HFFc6 (cell line): ENCODE measurements at places on chromosomes 3 and 15.

DNA sequence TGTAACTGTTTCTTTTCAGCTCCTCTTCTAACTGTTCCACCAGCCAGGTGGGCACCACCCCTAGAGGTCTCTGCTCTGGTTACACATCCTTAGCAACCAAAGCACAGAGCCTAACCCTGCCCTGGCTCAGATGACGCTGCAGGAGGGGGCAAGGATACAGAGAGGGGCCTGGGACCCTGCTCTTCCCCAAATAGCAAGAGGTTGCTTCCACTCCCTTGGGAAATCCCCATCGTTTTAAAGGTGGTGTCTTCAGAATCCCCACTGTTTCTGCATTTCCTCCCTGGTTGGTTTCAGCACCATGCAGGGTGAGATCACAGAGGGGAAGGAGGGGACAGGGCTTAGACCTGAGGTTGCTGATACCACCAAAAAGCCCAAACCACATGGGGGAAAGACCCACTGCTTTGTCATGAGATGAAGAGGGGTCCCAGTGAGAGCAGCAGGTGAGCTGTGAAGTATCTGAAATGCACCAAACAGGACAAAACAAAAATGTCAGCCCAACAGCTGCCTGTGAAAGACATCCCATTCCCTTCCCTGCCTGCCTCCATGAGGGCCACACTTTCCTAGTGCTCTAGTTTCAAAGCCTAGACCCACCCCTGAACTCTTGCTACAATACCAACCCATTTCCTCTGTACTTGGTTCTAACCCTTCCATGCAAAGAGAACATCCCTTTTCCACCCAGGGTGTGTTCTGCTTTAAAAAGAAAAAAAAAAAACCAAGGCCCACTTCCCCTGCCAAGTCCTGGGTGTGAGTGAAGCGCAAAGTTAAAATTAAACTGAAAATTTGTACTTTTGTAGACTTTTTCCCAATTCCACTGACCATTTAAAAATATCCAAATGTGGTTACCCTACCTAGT is 29.0 kb downstream of the ANP32A start:
- no peak for DNase-seq

- peak; percentile 82 for DNase-seq
Observed at GRCh38 chr15:25850154-25851111, 12.7 kb downstream of the ATP10A start.

DNA sequence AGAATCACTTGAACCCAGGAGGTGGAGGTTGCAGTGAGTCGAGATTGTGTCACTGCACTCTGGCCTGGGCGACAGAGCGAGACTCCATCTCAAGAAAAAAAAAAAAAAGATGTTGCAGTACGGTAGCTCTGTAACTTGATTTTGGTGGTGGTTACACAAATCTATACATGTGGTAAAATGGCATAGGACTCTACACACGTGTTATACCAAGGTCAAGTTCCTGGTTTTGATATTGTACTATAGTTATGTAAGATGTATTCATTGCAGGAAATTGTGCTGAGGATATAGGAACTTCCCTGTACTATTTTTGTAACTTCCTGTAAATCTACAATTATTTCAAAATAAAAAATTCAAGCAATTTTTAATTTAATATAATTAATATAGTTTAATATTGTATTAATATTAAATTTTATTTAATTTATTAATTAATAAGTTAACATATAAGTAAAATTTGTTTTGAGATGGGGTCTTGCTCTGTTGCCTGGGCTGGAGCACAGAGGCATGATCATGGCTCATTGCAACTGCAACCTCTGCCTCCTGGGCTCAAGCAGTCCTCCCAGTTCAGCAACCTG is 9.9 kb downstream of the MYD88 start:
- DNase-seq: no peak

DNA sequence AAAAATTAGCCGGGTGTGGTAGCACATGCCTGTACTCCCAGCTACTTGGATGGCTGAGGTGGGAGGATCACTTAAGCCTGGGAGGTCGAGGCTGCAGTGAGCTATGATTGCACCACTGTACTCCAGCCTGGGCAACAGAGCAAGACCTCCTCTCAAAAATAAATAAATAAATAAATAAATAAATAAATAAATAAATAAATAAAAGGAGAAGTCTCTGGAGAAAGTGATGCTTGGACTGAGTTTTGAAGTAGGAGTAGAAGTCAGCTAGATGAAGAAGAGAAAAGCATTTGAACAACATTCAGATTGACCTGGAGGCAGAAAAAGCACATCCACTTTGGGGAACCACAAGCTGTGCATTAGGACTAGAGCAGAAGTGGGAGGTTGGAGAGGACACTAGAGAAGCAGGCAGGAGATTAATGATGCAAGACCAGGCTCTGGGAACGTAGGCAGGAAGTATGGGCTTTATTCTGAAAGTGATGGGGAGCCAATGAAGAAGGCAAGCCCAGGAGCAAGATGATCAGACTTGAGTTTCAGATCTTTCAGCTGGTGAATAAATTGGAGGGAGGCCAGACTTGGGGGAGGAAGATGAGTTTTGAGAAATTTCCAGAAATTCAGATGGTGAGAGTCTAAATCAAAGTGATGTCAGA is 48.7 kb downstream of the KLHL6 start:
- no peak for DNase-seq

GRCh38 chr3:43148033-43148432 is 42.2 kb upstream of the POMGNT2 start:
- no peak for DNase-seq

GRCh38 chr15:58479941-58480340 is 48.1 kb downstream of the LIPC start:
- DNase-seq: no peak

GRCh38 chr3:48371651-48372376 is at the start of gene FBXW12:
Gene FBXW12, plus strand, starts transcription at chr3:48372219. Its CDS starts 549 bp downstream, at chr3:48372768.
- no peak for DNase-seq

DNA sequence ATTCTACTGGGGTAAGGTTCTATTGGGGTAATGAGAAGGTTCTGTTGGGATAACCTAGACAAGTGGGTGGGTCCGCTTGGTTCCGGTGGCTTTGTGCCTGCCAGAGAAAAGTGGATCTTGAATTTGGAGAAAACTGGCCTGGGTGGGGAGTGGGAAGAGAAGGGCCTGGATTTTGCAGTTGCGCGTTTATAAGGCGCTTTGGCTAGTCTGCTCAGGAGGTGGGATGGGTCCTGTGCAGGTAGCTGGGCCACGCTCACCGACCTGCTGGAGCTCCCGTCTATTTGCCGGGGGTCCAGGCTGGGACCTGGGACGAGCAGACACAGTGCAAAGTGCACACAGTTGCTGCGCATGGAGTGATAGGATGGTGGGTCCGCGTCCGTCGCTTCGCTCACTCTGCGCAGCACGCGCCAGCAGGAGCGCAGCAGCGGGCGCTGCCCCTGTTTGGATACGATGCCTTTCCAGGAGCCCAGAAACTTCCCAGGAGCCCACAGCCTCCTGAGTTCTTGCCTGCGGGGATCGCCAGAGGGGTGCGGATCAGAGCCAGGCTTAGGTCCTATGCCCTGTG is 1.3 kb upstream of the AP3B2 start:
- DNase-seq: no peak

DNA sequence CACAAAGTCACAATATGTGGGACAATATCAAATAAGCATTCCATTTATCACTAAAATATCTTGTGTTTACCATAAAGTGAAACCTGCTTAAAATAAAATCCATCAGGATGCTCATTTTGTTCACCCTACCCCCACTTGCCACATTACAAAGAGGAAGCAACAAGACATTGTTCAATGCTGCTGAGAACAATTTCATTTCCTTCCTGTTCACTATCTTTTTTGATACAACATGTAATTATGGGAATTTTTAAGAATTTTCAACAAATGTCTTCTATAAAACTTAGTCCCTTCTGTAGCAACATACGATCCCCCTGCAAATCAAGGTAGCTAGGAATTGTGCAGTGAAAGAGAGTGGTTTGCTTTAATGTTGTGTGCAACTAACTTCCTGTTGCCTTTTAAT is 34.9 kb upstream of the GPR160 start:
- no peak for DNase-seq

- no peak for DNase-seq
Observed at GRCh38 chr15:49094923-49095322, 48.7 kb upstream of the SECISBP2L start.

GRCh38 chr3:127170814-127171213 is 22.1 kb upstream of the PRR23E start:
- peak; percentile 82 for DNase-seq

DNA sequence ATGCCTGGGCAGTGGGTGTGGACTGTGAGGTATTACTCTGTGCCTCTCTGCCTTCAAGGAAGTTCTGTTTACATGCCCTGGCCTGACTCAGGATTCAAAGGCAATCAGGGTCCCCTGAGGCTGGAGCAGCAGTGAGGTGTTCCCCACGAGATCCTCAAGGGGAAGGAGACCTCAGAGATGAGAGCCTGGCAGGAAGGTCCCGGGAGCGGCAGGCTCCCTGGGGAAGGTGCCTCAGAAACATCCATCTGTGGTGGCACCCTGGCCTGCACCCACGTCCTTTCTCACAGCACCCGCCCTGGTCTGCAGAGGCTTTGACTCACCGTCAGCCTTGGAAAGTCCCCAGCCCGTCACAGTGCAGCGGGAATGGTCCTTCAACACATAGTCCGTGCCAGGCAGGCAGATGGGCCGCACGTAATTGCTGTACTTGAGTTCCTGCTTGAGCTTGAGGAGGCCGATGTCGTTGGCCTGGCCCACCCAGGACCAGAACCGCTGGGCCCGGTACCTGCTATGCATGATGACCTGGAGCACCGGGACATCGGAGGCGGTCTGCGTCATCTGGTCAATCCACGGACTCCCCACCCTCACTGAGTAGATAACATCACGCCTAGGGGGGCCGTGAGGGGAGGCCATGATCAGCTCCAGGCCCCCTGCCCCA is 3.6 kb downstream of the PRSS50 start:
- no peak for DNase-seq

DNA sequence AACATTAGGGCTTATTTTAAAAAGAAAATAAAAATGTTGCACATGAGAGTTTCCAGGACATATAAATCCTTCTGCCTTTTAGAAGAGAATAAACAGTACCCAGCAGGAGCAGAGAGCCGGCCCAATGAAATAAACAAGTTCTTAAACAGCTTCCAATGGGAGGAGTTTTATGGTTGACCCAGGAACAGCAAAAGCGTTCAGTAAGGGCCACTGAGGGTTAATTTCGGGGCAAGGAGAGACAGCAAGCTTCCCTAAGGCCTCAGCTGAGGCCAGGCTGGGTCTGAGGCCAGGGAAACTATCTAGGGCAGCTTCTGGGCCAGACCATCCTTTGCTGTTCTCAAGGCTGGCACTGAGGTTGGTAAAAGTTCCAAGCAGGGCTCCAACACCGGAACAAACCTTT is 3.4 kb downstream of the PDZRN3 start:
- DNase-seq: no peak

- DNase-seq: no peak
Observed at GRCh38 chr15:28955160-28955992, 69.6 kb downstream of the APBA2 start.

DNA sequence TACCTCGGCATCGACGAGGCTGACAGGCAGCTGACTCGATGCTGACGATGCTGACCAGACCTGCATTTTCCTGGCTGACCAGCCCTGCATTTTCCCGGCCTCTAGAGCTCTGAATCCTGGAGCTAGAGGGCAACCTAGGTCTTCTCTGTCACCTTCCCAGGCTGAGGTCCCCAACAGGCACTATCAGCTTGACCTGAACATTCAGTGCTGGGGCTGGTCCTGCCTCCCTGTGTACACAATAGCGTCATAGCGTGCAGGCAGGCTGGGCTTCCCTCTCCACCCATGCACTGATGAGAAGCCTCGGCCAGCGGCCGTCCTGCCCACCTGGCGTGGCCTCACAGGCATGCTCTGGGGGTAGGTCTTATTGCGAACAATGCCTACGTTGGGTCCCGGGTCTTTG is 62.3 kb upstream of the SNRPA1 start:
- DNase-seq: no peak

GRCh38 chr3:129014148-129014547 is 13.0 kb downstream of the EFCC1 start:
- no peak for DNase-seq

DNA sequence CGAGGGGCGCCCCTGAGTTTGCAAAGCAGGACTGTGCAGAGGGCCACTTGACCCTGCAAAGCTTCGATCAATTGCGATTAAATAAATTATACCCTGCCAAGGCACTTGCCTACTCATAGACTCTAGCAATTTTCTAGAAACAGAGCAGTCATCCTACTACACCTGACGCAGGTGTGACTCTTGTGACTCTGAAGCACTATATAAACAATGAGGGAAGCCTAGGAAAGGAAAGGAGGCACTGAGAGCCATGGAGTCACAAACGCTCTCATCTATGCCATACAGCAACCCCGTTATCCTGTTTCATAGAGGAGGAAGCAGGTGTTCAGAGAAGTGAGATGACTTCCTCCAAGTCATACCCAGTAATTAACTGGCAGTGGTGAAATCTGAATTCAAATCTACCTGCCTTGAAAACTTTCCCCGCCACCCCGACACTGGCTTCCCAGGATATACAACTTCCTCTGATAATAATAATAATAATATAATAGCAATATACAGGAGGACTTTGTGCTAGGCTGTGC is 14.4 kb downstream of the ARHGEF3 start:
- no peak for DNase-seq

- no peak for DNase-seq
Observed at GRCh38 chr15:76270876-76271275, 40.4 kb downstream of the ETFA start.

GRCh38 chr3:10189557-10190354 is 25.0 kb downstream of the IRAK2 start:
- no peak for DNase-seq

GRCh38 chr3:38022896-38023709 is 6.3 kb downstream of the PLCD1 start:
- no peak for DNase-seq

GRCh38 chr15:55526559-55527036 is 18.6 kb upstream of the DNAAF4 start:
- peak; percentile 20 for DNase-seq

- no peak for DNase-seq
Observed at GRCh38 chr3:154783061-154783460, 297.1 kb upstream of the MME start.

DNA sequence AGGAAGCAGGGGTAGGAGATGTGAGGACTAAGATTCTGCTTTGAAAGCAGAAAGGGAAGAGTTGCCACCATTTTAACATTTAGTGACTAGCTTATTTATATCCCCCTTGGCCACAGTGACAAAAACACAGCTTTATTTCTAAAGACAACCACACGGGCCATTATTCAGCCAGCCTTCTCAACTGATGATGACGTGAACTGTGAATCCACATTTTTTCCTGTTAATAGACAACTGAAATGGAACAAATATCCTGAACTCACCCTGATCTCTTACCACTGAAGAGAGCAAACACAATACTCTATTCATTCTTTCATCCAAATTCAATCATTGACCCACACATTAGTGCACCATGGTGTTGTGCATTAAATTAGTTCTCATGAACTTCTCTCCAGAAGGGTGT is 145.1 kb downstream of the TNIK start:
- DNase-seq: no peak

- DNase-seq: no peak
Observed at GRCh38 chr15:57565311-57565710, 26.4 kb upstream of the MYZAP start.

GRCh38 chr15:85755471-85755870 is 39.3 kb downstream of the KLHL25 start:
- no peak for DNase-seq

- DNase-seq: peak; percentile 98
Observed at GRCh38 chr3:115788921-115789470, 165.7 kb downstream of the GAP43 start.
